ENCODE measurements at places on chromosomes 3 and 15.

DNA sequence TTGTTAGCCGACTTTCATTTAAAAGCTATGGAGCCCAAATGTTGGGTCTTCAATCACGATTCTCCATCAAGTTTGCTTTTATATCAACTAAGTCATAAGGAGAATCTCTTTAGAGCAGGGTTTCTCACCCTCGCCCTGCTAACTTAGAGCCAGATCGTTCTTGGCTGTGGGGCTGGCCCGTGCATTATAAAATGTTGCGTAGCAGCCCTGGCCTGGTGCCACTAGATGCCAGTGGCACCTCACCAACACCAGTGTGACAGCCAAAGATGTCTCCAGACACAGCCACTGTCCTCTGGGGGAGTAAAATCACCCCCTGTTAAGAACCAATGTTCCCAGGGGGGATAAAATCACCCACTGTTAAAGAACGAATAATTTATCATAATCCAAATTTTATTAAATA is 226.1 kb downstream of the OCA2 start:
- no peak for DNase-seq

GRCh38 chr3:34066999-34067398 is 268.6 kb downstream of the PDCD6IP start:
- DNase-seq, result no peak

- no peak for DNase-seq
Observed at GRCh38 chr3:141391298-141391990, 23.1 kb downstream of the ZBTB38 start.

GRCh38 chr15:54150255-54150654 is 172.0 kb downstream of the UNC13C start:
- no peak for DNase-seq

DNA sequence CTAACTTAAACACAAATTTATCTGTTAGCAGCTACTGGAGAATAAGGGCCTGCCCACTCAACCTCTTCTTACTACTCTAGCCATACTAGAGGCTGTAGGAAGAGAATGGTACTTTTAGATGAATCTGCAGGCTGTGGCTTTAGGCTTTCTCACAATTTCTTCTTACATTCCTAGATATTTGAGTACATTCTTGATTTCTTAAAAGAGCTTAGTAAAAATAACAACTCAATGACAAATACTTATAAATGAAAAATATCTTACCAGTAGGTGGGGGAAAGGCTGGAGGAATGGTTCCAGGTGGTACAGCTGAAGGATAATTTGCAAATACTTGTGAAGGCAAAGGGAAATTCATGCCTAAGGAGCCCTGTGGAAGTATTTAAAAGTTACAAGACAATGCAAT is 92.9 kb upstream of the GK5 start:
- no peak for DNase-seq

- DNase-seq, result no peak
Observed at GRCh38 chr3:18135060-18135814, 289.9 kb downstream of the SATB1 start.

DNA sequence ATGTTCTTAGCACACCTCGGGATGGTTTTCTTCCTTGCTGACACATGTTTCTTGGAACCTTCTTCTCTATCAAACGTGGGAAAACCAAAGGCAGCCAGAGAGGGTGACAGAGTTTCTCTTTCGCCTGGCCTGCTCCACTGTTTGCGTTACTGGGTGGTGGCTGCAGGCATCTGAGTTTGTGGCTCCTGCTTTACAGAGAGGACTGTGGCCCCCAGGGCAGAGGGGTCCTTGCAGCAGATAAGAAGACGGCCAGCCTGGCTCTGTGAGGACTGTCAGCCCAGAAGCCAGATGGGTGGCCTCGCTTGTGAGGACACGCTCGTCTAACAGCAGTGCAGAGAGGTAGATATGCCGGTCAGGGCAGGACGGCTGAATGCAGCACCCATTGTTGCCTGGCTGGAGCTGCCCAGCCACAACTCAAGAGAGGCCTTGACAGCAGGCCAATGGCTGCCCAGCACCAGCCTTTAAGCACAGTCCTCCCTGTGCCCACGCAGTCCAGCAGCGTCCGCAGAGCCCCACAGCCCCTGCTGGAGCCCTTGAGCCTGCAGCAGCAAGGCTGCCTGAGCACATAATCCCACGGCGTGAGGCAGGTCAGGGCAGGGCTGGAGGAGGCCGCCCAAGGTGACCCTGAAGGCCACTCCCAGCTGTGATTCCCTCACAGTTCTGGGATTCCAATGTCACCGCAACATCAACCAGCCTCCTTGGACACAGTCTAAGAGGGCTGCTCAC is 15.0 kb upstream of the SPTBN5 start:
- no peak for DNase-seq

- DNase-seq, result no peak
Observed at GRCh38 chr3:126358038-126358815, 1.0 kb upstream of the KLF15 start.

GRCh38 chr15:39171944-39172368 is 408.9 kb upstream of the THBS1 start:
- DNase-seq, result no peak

GRCh38 chr15:59322056-59322759 is 50.5 kb downstream of the MYO1E start:
- DNase-seq, result no peak

DNA sequence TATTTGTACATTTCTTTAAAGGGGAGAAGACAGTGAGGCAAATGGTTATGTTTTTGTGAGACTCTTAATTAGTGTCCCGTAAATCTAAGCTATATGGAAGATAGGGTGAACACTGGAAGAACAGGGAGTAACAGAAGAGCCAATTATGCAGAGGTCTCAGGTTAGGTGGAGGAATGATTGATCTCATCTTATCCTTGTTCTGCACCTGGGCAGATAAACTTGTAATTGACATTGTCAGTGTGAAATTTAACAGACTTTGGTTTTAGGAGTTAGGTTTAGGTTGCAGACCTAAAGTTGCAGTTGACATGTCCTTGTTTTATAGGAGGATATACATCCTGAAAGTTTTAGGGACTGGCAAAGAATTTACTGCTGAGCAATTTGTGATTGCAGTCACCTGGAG is 3.1 kb upstream of the TWF2 start:
- no peak for DNase-seq

DNA sequence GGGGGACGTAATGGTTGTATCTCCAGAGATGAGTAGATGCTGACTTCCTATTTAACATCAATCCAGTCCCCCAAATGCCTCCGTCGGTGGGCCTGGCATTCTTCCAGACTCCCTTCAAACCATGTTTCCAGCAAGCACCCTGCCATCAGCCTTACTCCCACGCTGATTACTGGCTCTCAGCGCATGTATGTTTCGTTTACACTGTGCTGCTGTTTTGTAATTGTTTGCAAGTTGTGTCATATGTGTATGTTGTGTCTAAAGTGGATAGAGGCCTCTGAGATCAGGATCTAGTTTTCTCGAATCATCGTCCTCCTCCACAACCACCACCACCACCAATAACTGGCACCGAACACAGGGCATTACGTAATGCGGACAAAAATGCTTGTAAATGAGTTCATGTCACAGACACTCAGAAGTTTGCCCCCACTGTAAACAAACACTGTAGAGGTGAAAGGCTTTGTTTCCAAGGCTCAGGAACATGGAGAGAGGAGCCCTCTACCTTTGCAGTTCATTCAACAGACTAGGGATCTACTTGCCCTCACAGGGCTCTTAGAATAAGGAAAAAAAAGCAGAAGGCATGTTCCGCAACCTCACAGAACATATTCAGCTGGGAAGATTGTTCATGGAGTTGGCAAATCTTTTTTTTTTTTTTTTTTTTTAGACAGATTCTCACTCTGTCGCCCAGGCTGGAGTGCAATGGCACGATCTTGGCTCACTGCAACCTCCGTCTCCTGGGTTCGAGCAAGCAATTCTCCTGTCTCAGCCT is 46.1 kb upstream of the SEMA4B start:
- no peak for DNase-seq

DNA sequence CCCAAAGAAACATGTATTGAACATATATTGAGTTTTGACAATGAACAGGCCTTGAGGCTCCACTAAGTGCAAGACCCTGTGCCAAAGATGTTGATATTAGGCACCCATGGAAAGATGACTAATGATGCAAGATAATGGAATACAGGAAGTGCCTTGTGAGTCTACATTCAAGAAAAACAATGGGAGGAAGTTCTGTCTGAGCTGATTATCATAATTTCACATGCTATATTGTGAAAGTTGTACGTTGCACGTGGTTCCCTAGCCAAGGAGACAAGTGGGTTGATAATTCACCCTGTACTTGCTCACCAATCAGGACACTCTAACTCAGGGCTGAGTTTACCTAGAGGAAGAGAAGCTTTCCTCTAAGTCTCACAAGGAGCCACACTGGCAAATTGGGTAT is 186.9 kb upstream of the STAC start:
- no peak for DNase-seq

DNA sequence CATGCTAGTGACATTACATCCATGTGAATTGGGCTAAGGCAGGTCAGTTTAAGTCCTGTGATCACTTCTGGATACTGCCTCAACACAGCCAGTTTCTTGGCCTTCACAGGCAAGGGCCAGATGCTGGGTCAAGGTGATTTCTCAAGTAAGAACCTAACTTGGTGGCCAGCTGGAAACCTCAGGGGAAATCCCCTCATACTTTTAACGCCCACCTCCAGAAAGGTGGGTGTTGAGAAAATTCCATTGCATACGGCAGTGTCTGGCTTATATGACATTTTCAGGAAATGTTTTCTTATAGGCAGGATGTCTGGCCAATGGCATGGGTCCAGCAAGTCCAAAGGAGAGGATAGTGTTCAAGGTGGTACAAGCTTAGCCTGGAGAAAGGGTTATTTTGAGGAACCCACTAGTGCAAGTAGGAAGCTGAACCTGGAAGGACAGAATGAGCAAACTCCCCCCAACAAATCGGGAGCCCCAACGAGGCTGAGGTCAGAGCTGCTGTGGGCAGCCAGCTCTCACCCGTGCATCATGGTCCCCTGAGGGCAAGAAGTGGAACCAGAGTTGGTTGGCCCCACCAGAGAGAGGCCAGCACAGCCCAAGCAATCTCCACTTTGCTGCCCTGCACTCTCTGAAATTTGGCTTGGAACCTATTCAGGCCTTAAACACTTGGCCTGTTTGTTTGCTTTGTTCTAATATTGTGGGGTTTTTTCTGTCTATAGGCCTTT is 135.4 kb downstream of the PDE8A start:
- no peak for DNase-seq

DNA sequence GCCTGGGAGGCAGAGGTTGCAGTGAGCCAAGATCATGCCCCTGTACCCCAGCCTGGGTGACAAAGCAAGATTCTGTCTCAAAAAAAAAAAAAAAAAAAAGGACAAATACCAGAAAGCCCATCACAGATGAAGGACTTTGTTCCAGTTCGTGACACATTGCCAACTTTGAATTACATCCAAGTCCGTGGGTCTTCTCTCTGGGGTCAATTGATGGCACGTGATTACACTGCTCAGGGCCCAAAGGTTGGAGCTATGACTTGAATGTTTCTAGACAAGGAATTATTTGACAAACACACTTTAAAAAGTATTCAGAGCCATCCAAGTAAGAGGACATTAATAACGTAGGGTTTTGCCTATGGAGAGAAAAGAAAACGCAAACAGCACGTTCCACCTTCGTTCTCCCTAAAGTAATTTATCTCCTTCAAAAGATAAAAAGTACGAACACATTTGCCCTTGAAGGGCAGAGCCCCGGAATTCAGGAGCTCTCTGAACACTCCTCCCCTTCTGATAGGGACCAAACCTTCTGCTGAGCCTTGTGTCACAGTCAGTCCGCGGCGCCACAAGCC is 31.3 kb upstream of the ST3GAL6 start:
- no peak for DNase-seq

DNA sequence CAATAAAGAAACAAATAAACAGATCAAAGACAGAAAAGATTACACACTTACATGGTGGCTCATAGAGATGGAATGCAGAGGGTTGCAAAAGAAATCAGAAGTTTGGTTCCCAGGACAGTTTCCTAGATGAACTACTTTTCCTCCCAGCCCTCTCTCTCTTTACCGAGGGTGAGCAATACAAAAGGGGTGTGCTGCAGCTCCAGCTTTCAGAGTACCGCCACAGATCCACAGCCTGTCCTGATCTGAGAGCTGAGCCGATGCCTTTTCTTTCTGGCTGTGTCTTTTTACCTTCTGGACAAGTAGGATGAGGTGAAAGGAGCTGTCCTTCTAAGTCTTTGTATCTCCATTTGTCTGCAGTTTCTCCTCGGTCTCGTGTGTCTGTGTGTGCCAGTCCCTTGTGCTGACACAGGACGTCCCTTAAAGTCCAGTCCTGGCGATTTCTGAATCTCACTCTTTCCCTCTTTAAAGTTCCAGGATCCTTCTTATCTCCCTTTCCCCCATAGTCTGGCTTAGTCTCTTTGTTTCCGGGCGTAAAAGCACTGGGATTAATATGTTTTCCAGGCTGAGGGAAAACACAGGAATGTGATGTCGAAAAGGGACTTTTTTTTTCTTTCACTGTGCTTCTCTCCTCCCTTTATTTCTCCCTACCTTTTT is 540 bp downstream of the CCDC80 start:
- DNase-seq, result no peak

- DNase-seq, result no peak
Observed at GRCh38 chr3:150691414-150692040, 12.2 kb downstream of the ERICH6 start.

DNA sequence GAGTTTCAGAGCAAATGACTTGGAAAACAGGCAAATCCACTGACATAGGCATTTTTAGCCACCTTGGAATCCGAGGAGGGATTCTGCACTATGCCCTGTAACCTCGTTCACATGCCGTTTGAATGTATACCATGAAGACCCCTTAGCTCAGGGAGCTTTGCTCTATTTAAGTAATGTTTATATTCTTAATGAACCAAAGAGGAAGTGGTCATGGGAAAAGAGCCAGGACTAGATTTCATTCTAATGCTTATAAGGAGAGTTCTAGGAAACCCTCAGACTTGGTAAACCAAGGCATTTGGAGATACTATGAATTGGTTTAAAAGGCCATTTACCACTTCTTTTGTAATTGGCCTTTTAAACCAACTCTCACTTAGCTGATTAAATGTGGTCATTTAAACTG is 178.9 kb downstream of the IGF1R start:
- no peak for DNase-seq

GRCh38 chr3:90145094-90145860 is 1037.9 kb downstream of the EPHA3 start:
- no peak for DNase-seq

- peak; percentile 28 for DNase-seq
Observed at GRCh38 chr3:87260270-87260669, 16.1 kb downstream of the POU1F1 start.

- no peak for DNase-seq
Observed at GRCh38 chr3:2652386-2652785, 457.8 kb downstream of the IL5RA start.

DNA sequence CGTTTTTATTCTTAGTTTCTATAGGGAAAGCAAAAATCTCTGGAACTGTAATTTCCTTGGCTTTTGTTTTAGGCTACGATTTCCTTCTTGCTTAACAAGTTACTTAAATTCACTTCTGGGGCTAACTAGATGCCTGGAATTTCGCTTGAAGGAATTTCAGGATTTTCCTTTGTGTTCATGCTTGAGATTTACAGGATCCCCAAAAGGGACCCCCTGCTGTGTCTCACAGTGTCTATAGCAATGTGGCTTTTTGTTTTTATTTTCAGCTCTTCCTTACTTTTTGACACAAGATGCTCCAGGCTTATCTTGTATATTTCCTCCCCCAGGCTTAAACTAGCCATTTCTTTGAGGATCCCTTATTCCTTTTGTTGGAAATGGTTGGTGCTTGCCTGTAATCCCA is 95.5 kb upstream of the DPPA4 start:
- no peak for DNase-seq

- no peak for DNase-seq
Observed at GRCh38 chr3:54217828-54218227, 95.5 kb downstream of the CACNA2D3 start.

Data from activated naive CD4-positive, alpha-beta T cell treated with Interleukin-2 at 50 U/mL for 16 hours (primary cell).